ENCODE measurements at places on chromosomes 4 and X. TPM values are rescaled to one million over a fixed set of nuclear protein-coding genes. Genes with fewer than 3 reads are reported as not detected.

RPL34 gene
- 910 TPM for total RNA-seq

MAGEA8 gene
- not detected for total RNA-seq

NPNT gene
- 2.4 TPM for total RNA-seq

CABS1 gene
- not detected for total RNA-seq

MAGEA4 gene
- total RNA-seq, result not detected

CXCL8 gene
- total RNA-seq, result 1.3 TPM

DMRTC1 gene
- total RNA-seq, result 1.3 TPM

SLC16A2 gene
- 67.9 TPM for total RNA-seq

DGKK gene
- not detected for total RNA-seq

CCNB3 gene
- total RNA-seq, result 1.3 TPM

GAGE2A gene
- total RNA-seq, result not detected

KLHL34 gene
- total RNA-seq, result not detected
